H1 (cell line): ENCODE measurements at places on chromosomes 13 and 19.

- DNase-seq = peak; percentile 44
These were observed 43.3 kb downstream of the CCNE1 start for GRCh38 chr19:29855087-29855486.

- no peak for DNase-seq
These were observed 8.0 kb downstream of the MAP2K2 start for GRCh38 chr19:4115818-4116385.

DNA sequence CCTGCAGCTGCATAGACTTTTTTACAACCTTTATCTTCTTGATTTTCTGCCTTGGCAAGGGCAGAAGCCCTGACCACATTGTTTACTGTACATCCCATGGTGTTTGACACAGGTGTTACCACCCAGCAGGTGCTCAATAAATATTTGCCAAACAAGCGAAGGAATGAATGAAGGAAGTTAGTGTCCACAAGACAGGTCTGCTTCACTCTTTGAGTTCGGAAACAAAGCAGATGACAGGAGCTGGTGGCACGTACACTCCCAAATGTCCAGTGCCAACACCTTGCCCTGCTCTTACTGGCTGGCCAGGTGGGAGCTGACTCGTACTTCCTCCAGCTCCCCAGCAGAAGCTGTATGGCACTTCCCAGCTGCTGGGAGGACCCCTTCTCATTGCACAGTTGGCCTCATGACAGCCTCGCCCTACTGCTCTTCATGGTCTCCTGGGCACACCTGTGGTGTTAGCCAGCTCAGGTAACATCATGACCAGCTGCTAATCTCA lies 22.0 kb upstream of the MUC16 start:
- no peak for DNase-seq

GRCh38 chr19:35963514-35963913 lies 27.3 kb downstream of the LRFN3 start:
- DNase-seq = peak; percentile 88

DNA sequence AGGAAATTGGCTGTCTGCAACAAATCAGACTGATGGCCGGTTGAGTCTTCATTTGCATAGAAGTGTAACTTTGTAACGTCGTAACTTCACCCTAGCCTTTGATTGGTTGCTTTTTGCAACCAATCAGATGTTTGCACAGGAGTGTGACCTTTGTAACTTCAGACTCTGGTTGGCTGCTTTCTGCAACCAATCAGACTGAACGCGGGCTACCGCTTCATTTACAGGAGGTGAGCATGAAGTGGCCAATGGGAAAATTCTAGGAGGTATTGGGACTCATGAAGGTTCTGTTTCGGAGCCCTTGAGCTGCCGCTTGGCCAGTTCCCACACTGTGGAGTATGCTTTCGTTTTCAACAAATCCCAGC lies 441 bp upstream of the ZNF559 start:
- no peak for DNase-seq

DNA sequence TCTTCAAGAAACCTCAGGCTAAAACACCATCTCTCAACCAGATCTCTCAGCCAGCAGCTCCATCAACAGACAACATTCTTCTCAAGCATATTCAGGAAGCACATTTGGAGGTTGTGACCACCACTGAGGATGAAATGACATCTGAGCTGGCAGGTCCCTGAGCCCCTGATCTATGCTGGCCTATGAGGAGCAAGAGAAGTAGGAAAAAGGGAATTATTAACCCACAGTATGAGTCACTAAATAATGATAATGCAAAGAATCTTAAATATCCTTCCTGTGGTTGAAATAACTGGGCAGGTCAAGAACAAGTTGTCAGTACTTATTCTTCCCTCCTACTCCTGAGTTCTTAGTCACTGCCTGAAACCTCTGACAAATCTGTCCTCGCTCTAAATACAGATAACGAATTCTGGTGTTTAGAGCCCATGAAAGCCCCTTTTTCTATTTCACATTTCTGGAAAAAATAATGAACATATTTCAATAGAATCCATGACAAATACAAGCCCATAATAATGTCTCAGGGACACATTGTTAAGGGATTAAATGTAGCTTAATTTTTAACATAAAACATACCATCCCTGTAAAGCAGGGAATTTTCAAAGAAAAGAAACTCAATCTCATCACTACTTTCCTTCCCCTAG lies 225.8 kb upstream of the IRS2 start:
- DNase-seq = no peak

DNA sequence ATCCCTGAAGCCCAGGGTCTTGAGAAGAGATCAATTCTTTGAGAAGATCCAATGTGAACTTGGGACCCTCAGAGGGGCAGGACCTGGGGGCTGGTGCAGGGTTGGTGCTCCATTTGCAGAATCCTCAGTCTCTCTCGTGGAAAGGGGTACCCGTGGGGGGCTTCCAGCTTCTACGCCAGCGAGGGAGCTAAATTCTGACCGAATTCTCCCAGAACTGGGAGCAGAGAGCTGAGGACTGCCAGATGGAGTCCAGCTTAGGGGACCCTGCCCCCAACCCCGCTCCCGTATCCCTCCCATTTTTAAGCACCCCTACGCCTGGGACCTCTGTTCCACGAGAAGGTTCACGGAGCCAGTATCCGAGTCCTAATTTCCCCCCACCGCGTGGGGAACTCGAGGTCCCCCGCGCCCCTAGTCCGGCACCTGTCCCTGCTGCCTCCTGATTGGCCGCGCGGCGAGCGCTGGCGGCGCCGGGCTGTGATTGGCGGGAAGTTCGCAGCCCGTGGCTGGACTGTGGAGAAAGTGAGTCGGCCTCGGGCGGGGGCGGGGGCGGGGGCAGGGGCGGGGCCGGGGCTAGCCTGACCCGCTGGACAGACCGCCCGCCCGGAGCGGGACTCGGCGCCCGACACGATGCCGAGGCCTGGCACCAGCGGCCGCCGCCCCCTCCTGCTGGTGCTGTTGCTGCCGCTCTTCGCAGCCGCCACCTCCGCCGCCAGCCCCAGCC lies 4.4 kb upstream of the LTBP4 start:
- DNase-seq = no peak

GRCh38 chr19:9835507-9835949 lies 410 bp downstream of the PIN1 start:
- DNase-seq = no peak

DNA sequence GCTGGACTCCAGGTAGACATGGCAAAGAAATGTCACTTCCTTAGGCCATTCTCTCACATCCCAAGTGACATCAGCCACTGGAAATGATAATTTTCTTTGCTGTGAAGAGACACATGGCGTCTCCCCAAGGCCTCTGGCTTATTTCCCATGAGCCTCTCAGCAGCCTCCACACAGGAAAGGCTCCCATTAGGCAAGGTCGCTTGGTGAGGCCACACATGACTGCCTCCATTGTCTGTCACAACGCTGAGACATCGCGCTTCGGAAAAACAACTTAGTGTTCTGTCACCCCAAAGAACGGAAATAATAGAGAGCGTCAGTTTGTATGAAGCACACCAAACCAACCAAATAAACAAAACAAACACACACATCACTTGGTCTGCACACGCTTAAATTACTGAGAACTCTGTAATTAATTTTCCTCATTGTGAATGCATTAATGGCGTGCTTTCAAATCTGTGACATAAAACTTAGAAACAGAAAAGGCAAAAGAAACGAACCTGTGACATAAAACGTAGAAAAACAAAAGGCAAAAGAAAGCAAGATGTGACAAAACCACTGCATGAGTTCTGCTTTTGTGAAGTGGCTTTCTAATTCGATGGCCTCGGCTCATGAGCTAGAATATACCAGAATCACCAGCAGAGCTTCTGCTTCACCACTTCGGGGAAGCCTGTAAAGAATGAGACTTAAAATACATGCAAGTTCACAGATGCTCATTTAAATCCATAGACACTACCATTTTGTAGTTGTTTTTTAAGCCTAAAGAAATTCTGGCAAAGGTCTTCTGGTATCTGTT lies 404.2 kb upstream of the SGCG start:
- DNase-seq = no peak

DNA sequence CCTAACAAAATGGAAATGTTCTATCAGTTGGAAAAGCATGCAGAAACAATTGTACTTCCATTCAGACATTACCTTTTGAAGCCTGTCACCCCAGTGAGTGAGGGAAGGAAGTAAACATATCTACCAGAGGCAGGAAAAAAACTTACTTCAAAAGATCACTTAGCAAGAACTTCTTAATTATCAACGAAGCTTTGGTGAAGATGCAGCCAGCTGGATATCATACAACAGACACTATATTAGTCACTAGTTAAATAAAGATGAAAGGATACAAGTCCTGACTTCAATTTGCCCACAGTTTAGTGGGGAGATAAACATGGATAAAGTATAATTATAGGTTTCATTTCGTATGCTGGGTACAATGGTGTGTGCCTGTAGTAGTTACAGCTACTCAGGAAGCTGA lies 148.8 kb downstream of the TNFRSF19 start:
- DNase-seq = no peak

DNA sequence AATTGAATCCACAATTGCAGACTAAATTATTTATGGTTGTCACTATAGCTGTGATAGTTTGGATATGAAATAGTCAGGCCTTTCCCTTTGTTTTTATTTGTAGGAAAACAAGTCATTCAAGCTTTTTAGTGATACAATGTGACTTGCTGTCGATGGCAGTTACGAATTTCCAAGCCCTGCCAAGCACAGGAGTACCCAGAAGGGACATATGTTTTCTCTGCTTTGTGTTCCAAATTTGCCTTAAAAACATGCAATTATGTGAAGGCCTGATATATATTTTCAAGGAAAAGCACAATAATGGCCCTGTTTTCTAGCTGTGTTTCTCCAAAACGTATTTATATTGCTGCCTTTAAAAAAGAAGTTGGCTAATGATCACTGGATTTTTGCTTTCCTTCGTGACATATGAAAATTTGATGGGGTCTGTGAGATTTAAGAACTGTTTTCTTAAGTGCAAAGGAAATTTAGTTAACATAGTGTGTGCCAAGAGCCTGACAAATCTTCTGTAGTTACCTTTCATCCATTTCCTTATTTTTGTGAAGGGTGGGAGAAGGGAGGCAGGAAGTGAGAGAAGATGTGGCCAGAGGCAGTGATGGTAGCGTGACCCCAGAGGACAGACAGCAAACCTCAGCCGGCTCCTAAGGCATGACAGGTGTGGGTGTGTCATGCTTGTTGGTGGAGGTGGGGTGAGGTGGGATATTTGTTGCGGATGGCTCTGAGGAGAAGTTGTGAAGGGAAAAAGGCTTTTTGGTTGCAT lies 79.6 kb downstream of the TEX26 start:
- no peak for DNase-seq

DNA sequence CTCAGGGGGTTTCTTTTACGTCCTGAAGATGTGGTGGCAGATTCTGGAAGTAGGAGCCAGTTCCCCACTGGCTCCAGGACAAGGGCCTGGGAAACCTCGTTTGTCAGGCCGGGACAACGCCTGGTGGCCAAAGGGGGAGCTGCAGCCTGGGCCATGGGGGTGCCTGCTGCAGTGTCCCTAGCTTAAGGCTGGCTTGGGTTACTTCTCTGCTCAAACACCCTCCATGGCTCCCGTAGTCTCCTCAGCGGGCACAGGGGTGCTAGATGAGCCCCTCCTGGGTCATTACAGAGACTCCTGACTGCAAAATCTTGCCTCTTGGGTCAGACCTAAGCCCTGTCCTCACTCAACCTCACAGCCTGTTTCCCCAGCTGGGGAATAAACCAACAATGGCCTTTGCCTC lies 14.7 kb downstream of the CILP2 start:
- no peak for DNase-seq
